ENCODE measurements at places on chromosomes 2 and 18.

DNA sequence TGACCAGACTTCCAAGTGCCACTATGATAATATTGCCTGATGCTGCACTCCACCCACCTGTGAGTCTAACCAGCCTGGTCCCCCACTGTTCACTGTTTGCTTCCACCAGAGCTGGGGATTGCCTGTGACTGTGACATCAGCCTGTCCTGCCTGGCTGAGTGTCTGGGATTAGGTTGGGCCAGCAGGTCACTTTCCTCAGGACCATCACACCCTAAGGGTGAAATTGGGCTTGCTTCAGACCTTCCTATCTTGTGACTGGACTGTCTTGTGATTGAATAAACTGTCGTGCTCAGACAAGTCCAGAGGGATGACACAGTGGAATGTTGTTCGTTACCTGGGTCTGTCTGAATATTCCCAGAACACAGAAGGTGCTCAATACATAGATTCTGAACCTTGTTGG, 87.4 kb upstream of the HK2 start:
- H3K27me3 ChIP-seq, result peaks cover 6% of the 10 kb centered on the region
- no peaks in the 10 kb centered on the region for H3K4me1 ChIP-seq
- no peak for DNase-seq
- H3K27ac ChIP-seq, result no peak overlapping the region
- H3K36me3 ChIP-seq, result no peaks in the 10 kb centered on the region

GRCh38 chr2:162379719-162380580, 36.0 kb downstream of the GCA start:
- no peaks in the 10 kb centered on the region for H3K36me3 ChIP-seq
- peak overlapping the region; percentile 20 for H3K4me3 ChIP-seq

- H3K27me3 ChIP-seq, result peaks cover 16% of the 10 kb centered on the region
- no peak overlapping the region for H3K27ac ChIP-seq
- H3K4me1 ChIP-seq, result peaks cover 3% of the 10 kb centered on the region
These were observed 313.8 kb downstream of the PDE11A start for GRCh38 chr2:177758591-177759371.

GRCh38 chr2:112204411-112204810, 50.4 kb downstream of the ZC3H8 start:
- no peaks in the 10 kb centered on the region for H3K4me1 ChIP-seq
- H3K4me3 ChIP-seq, result no peak overlapping the region
- DNase-seq, result no peak
- H3K36me3 ChIP-seq, result peaks cover 15% of the 10 kb centered on the region

DNA sequence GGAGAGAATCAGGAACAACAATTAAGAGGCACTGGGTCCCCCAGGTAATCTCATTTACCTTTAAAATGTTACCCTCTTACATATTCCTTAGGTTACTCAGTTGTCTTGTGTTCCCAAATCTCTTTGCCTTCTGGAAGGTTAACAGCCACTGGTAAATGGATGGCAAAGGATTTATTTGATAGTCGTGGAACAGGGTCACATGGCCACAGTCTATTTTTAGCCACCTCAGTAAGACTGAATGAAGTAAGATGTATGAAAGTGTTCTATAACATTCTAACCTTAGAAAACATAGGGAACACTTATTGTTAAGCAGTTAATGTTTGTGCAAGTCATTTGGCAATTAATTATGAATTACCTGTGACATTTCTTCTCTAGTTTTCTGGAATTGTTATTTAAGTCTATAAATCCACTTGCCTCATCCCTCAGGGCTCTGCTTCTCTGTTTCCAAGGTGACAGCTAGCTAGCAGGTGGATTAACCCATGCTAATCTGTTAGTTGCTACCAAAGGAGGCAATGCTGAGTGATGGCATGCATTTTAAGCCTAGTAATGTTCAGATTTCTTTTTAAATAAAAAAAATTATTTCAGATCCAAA, 211.0 kb downstream of the PIK3C3 start:
- no peaks in the 10 kb centered on the region for H3K4me1 ChIP-seq
- H3K27ac ChIP-seq, result no peak overlapping the region
- H3K4me3 ChIP-seq, result no peak overlapping the region
- H3K36me3 ChIP-seq, result no peaks in the 10 kb centered on the region
- DNase-seq, result no peak

- H3K4me3 ChIP-seq, result no peak overlapping the region
- H3K36me3 ChIP-seq, result peaks cover 6% of the 10 kb centered on the region
- peaks cover 56% of the 10 kb centered on the region for H3K4me1 ChIP-seq
- H3K27ac ChIP-seq, result peak overlapping the region; percentile 21
- no peak for DNase-seq
These were observed 14.8 kb downstream of the ASB1 start for GRCh38 chr2:238441262-238442114.

GRCh38 chr2:181778621-181779201, 98.4 kb upstream of the NEUROD1 start:
- no peaks in the 10 kb centered on the region for H3K27me3 ChIP-seq
- H3K27ac ChIP-seq, result no peak overlapping the region
- no peak overlapping the region for H3K4me3 ChIP-seq
- no peak for DNase-seq
- no peaks in the 10 kb centered on the region for H3K36me3 ChIP-seq

DNA sequence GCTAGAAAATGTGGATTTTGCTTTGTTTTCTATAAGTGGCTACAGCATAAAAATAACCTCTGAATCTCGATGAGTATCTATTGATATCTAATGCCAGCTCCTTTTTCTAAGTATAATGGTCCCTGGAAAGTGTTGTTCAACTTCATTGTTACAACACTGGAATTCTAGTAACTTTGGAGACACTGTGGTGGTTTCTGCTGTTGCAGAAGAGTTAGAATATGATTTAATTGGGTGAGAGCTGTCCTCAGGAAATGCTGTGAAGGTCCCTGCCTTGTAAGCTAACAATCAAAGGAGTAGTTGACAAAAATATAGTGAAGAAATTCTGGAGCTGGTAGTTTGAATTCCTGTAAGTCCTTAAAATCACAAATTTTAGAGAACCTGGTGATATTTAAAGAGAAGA, 62.1 kb downstream of the C18orf63 start:
- H3K36me3 ChIP-seq, result no peaks in the 10 kb centered on the region
- peak overlapping the region; percentile 96 for H3K27ac ChIP-seq
- H3K27me3 ChIP-seq, result no peaks in the 10 kb centered on the region
- DNase-seq, result no peak
- peaks cover 35% of the 10 kb centered on the region for H3K4me1 ChIP-seq
- H3K4me3 ChIP-seq, result peak overlapping the region; percentile 81

DNA sequence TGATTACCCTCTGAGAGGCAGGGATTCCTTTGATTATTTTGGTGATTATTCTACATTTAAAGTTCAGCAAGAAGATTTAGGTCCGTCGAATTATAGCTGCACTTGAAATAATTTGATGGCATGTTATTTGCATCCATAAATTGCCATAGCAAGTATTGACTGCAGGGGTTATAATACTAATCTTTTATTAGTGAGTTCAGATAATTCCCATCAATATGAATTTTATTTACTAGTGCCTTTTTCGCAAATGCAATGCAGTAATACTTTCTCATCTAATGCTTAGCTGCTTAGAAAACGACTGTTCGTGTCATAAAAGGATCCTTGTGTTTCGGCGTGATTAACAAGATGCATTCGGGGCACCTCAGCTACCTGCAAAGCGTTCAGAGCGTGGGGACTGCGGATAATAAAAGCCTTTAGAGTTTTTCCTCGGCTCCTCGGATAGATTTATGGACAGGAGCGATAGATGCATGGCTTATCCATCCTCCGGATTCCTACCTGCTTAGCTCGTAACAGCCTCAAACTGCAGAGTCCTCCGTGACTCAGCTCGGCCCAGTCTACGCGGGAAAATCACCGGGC, 2.5 kb upstream of the GBX2 start:
- H3K36me3 ChIP-seq, result no peaks in the 10 kb centered on the region
- DNase-seq, result no peak
- peaks cover 72% of the 10 kb centered on the region for H3K27me3 ChIP-seq
- no peak overlapping the region for H3K27ac ChIP-seq
- no peak overlapping the region for H3K4me3 ChIP-seq

All from naive thymus-derived CD8-positive, alpha-beta T cell (primary cell).